Occipital lobe (tissue), 3 donors: ENCODE measurements at places on chromosomes 7 and 10. TPM values are rescaled to one million over a fixed set of nuclear protein-coding genes. Genes with fewer than 3 reads are reported as not detected.

UCN3 gene
- not detected for total RNA-seq

DNA sequence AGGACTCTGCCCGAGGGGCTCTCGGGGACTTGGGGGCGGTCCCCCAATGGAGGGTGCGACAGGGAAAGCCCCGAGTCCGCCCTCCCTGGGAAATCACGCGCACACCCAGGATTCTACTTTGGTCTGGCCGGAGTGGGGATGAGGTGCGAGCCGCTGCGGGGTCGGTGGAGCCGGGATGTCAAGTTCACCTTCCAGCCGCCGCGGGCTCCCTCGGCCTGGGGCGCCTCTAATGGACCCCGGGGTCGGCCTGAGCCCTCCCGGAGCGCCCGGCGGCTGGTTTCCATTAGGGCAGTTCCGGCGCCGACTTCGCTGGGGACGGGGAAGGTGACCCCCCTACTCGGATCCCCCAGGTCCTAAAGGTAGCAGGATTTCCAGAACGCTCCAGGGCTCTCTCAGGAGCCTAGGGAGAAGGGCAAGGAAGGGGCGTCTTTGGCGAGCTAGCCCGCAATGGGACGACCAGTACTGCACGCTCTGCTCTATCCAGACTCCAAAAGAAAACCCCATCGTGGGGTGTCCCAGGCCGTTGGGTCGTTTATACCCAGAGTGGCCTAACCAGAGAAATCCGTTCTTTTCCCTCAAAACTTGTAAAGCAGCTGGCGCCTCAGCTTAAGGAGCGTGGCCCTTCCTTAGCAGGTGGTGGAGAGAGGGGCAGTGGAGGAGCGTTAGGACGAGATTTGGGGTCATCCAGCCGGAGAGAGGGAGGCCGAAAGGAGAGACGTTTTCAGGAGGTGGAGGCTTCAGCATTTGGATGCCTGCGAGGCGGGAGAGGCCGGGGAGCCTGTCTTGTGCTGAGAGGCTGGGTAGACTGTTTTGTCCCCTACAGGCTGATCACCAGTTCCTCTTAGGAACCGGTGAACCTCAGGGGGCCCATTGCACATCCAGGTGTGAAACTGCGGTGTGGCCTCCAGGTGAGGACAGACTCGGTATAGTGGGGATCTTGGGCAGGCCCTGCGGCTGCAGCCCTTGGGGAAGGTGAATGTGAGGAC is 860 bp upstream of the WDR86 start:
- no peak for DNase-seq

GRCh38 chr7:131188367-131189339 is 139.0 kb upstream of the MKLN1 start:
- DNase-seq: no peak

JAZF1 gene
- total RNA-seq: 62.1 TPM

DNA sequence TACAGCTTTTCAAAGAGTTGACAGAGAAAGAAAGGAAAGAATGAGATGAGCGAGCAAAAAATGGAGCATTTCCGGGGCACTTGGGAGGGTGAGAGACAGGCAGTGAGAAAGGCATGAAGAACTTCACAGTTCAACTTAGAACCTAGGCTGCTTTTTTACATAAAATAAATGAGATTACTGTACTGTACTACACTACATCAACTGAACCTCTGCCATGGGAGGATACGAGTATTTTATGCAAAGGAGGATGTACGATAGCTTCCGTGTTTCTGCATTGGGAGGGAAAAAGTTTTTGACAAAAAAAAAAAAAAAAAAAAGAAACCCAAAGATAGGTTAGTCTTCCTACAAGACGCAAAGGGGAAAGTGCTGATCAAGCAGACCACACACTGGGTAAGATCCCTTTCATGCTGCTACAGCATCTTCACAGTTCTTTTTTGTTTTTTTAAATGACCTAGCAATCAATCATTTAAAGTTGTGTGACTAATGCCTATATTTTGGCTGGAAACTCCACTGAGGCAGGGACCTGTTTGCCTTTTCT is 88.0 kb downstream of the RAPGEF5 start:
- no peak for DNase-seq

OR2A25 gene
- total RNA-seq: not detected

DNA sequence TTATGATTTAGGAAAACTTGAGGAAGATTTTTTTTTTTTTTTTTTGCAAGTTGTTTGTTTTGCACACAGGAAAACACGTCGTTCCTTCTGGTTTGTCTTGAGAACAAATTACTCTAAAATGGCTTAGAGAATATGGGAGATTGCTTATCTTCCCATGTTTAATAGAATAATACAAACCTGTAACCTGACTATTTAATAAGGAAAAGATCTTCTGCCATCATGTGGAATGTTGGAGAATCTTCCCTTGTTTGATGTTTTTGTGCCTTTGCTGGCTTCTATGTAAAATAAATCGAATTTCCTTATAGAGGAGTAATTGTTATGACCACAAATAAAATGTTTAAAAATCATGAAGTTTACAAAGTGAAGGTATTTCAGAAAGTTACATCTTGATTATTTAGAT is 818.8 kb downstream of the GATA3 start:
- no peak for DNase-seq

DNA sequence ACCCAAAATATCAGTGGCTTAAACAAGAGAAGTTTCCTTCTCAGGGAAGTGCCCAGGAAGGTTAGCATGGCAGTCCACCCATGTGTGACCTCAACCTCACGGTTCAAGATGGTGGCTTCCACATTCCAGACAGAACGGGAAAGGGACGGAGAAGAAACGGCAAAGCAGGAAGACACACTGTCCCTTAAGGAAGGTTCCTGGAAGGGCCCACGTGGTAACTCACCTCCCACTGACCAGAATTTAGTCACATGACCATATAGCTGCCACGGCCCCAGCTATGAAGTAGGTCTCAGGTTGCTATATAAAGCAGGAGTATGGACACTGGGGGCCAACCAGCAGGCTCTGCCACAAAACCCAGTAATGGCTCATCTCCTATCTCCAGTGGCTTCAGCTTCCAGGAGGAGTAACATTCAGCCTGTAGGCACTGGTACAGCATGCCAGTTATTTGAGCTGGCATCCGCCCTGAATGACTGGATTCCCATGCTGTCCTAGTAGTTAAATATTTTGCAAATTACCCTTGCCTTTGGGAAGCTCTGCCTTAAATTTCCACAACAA is 278.5 kb upstream of the KLF14 start:
- no peak for DNase-seq

DNA sequence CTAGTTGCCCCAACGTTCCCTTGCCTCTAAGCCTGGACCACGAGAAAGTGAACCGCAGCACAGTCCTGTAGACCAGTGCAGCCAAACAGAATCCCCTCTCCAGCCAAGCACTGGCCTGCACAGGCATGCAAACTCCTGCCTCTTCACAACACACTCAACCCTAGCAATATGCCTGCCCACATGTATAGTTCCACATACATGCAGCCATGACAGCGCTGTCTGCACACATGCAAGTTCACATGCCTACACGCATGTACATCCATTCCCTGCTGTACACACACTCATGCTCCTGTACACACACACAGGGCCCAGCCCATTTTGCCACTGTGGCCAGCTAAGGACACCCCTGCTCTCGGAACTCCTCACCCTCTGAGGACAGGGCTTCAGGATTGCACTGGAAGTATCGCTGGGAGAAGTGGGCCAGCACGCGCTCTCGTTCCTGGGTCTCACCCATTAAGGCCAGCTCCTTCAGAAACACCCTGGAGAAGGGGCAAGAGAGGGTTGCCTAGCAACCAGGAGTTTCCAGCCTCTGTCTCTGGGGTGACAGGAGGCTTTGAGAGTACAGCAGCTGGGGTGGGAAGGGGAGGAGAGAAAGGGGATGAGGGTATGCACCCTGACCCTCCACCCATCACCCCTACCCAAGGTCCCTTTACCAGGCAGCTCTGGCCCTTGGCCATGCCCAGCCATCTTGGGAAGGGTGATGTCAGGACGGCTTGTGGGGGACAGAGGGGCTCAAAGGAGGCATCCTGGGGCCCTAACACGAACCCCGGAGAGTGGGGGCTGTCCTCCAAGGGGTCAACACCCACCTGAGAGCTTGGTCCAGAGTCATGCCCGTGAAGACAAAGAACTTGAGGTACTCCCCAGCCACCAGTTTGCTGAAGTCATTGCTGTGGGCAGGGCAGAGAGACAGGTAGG is 7.0 kb downstream of the PSD start:
- DNase-seq: no peak

SPDYE6 gene
- 0.16 TPM for total RNA-seq

GRCh38 chr10:98217801-98218200 is 50.2 kb downstream of the LOXL4 start:
- DNase-seq: no peak

DNA sequence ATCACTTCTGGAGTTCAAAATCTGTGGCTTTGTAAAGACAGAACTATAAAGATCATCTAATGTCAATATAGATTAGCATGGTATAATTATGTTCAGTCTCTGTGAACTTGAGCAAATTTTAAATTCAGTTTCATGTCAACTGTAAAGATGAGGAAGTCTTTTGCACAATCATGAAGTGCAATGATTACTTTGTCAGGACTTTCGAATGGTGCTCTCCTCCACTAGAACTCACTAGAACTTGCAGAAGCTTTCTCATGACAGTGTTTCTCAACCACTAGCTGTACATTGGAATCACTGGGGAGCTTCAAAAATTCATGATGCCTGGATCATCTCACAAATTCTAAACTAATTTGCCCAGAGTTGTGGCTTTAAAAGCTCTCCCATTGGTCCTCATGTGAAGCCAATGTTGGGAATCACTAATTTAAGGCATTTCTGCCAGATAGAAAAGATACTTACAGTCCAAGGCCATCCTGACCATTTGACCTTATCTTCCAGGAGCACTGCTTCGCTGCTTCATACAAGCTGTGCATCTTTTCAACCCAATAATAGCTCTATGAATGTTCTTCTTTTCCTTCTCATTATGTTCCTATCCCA is 12.9 kb downstream of the OR2AE1 start:
- no peak for DNase-seq

KDM7A gene
- 18.6 TPM for total RNA-seq

- no peak for DNase-seq
These were observed 26.6 kb upstream of the LIPN start for GRCh38 chr10:88733215-88733614.

GRCh38 chr10:79453392-79453791 is 8.0 kb upstream of the ZCCHC24 start:
- DNase-seq: no peak

PRPS1L1 gene
- not detected for total RNA-seq

DNA sequence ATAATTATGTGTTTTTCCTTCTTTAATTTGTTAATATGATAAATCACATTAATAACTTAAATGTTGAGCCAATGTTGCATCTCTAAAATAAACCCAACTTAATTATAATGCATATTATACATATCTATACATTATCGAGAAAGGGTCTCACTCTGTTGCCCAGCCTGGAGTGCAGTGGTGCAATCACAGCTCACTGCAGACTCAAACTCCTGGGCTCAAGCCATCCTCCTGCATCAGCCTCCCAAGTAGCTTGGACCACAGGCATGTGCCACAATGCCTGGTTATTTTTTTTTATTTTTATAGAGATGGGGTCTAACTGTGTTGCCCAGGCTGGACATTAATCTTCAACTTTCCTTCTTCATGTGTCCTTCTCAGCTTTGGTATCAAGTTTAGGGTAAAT is 98.9 kb downstream of the INHBA start:
- DNase-seq: no peak

AKR1D1 gene
- not detected for total RNA-seq

ADO gene
- 38.7 TPM for total RNA-seq

DNA sequence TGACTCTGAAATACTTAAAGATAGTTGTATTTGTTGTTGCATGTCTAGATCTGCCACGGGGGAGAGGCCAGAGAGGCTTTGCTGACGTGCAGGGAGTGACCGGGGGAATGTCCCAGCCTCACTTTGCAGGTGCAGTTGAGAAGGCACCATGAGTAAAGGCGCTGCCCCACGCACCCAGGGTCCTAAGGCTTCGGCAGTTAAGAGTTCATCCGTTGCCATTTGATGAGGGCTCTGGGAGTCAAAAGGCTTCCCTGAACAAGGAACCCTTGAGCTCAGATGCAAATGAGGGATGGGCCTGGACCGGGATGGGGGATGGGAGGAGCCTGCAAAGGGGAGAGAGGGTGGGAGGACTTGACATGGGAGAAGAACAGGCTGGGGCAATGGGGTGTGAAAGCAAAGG is 20.4 kb downstream of the PPP2R2D start:
- DNase-seq: no peak

DNA sequence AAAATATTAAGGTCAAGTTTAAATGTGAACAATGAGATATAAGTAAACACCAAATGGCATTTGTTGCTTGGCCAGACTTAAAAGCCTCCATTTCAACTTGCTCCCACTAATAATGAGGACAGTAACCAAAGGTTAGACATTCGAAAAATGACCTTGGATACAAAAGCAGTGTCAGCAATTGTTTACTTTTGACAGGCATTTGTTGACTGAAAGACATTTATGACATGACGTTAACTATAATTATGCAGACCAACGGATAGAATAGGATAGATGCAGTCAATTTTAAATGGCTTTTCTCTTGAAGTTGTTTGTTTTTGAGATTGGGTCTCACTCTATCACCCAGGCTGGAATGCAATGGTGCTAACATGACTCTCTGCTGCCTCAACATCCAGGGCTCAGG is 6.3 kb upstream of the WNT16 start:
- no peak for DNase-seq

NPTX2 gene
- 5.8 TPM for total RNA-seq

DNA sequence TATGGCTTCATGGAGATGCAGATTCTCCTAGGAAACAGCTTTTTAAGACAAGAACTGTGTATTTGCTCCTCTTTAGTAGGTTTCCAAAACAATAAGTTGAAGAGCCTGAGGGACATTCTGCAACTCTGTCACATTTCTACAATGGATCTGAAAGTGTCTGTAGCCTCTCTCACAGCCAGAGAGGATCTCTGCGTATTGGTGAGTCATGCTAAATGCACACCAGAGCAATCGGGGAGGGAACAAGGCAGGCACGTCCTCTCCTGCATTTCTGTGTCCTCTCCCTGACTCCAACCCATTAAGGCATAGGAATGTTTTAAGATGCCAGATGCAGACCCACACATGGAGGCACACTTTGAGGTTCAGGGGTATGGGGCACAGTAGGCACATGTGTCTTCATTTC is 1126.4 kb upstream of the GHITM start:
- no peak for DNase-seq

SYT15 gene
- total RNA-seq: 0.47 TPM

GRCh38 chr7:8255680-8256655 is 6.0 kb downstream of the ICA1 start:
- DNase-seq: no peak

DNA sequence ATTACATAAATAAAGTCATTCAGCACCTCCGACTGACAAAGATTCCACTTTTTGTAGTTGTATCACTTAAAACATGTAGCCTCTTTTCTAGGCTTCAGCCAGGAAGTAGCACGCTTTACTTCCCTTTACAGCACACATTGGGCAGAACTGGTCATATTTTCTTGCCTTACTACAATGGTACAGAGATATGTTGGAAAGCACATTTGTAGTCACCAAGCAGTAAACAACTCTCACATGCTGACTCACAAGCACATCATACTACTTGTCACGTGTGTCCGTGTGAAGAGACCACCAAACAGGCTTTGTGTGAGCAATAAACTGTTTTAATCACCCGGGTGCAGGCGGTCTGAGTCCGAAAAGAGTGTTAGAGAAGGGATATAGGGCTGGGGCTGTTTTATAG is 1071.8 kb downstream of the DNAJB9 start:
- no peak for DNase-seq
